ENCODE measurements at places on chromosomes 3 and 15. TPM values are rescaled to one million over a fixed set of nuclear protein-coding genes. Genes with fewer than 3 reads are reported as not detected.

DNA sequence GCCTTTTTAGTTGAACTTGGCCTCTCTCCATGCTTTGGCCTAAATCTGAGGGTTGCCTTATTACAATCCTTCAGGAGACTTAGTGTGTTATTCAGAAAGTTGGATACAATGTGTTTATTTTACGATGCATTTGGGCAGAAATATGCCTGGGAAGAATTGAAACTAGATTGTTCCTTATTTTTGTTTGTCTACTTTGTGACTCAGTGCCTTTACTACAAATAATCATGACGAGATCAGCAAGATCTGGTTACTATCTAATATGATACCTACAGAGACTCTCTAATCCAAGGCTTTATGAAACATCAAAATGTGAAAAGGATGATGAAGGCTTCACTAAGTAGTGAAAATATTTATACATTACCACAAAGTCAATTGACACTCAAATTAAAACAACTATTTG is 82.2 kb downstream of the RBMS3 start:
- no peaks in the 10 kb centered on the region for H3K4me1 ChIP-seq
- peaks cover 3% of the 10 kb centered on the region for H3K27me3 ChIP-seq
- DNase-seq, result no peak
- H3K27ac ChIP-seq, result no peak overlapping the region
- H3K36me3 ChIP-seq, result no peaks in the 10 kb centered on the region

- peaks cover 3% of the 10 kb centered on the region for H3K4me1 ChIP-seq
- H3K27ac ChIP-seq, result no peak overlapping the region
- no peaks in the 10 kb centered on the region for H3K36me3 ChIP-seq
- H3K27me3 ChIP-seq, result peaks cover 1% of the 10 kb centered on the region
- DNase-seq, result no peak
Measured at GRCh38 chr3:72017935-72018334, 233.0 kb upstream of the PROK2 start.

- no peak for DNase-seq
- H3K4me1 ChIP-seq, result no peaks in the 10 kb centered on the region
- no peak overlapping the region for H3K27ac ChIP-seq
- H3K4me3 ChIP-seq, result no peak overlapping the region
Measured at GRCh38 chr3:39013289-39013688, 38.5 kb downstream of the SCN11A start.

DNA sequence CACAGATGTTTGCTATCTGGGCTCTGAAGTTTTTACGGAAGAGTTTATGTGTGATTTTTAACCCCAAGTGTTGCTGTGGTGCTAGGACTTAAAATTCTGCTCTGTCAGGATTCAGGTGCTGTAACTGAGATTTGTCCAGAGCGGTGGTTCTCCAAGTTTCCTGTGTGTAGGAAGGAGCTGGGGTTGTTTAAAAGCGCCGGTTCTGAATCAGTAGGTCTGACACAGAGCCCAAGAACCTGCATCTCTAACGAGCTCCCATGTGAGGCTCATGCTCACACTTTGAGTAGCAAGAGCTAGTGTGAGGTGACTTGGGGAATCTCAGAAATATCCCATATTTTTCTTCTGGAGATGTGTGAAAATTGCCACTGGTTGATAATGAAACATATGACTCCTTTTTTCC is 325.5 kb downstream of the SATB1 start:
- no peak for DNase-seq
- H3K27me3 ChIP-seq, result peaks cover 3% of the 10 kb centered on the region
- H3K4me3 ChIP-seq, result peak overlapping the region; percentile 10

- no peak for DNase-seq
- peaks cover 2% of the 10 kb centered on the region for H3K4me1 ChIP-seq
- no peak overlapping the region for H3K27ac ChIP-seq
- no peak overlapping the region for H3K4me3 ChIP-seq
- no peaks in the 10 kb centered on the region for H3K36me3 ChIP-seq
- H3K27me3 ChIP-seq, result peaks cover 9% of the 10 kb centered on the region
Measured at GRCh38 chr3:9863058-9863772, 16.8 kb downstream of the CIDEC start.

GRCh38 chr3:135927155-135927554 is 38.4 kb upstream of the PPP2R3A start:
- H3K4me3 ChIP-seq, result no peak overlapping the region
- no peak overlapping the region for H3K27ac ChIP-seq
- no peaks in the 10 kb centered on the region for H3K4me1 ChIP-seq
- no peak for DNase-seq
- peaks cover 4% of the 10 kb centered on the region for H3K27me3 ChIP-seq

DNA sequence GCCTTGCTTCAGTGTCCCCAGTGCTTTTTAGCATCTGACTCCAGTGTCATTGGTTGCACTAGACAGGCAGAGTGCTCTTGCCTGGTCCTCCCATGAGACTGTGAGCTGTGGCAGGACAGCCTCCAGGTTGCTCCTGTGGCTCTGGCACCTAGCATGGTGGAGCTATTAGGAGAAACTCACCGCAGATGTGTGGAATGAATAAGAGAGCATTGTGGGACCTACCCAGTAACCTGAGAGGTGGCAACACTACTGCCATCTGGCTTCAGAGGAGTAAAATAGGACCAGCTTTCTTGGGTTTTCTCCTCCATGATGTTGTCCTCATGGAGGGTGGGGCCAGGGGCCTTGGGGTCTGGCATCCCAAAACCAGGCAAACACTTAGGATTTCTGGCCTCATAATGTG is 183.6 kb downstream of the EPHB1 start:
- no peaks in the 10 kb centered on the region for H3K4me1 ChIP-seq
- H3K36me3 ChIP-seq, result no peaks in the 10 kb centered on the region
- H3K4me3 ChIP-seq, result no peak overlapping the region

- DNase-seq, result peak; percentile 75
- no peaks in the 10 kb centered on the region for H3K27me3 ChIP-seq
- no peaks in the 10 kb centered on the region for H3K36me3 ChIP-seq
- H3K4me3 ChIP-seq, result no peak overlapping the region
- H3K27ac ChIP-seq, result no peak overlapping the region
- peaks cover 23% of the 10 kb centered on the region for H3K4me1 ChIP-seq
Measured at GRCh38 chr3:112405845-112406244, 72.9 kb downstream of the CD200 start.

- H3K4me1 ChIP-seq, result no peaks in the 10 kb centered on the region
- no peaks in the 10 kb centered on the region for H3K36me3 ChIP-seq
- no peak for DNase-seq
- peaks cover 4% of the 10 kb centered on the region for H3K27me3 ChIP-seq
- no peak overlapping the region for H3K27ac ChIP-seq
Measured at GRCh38 chr3:159865041-159865579, 123.5 kb upstream of the IL12A start.

DNA sequence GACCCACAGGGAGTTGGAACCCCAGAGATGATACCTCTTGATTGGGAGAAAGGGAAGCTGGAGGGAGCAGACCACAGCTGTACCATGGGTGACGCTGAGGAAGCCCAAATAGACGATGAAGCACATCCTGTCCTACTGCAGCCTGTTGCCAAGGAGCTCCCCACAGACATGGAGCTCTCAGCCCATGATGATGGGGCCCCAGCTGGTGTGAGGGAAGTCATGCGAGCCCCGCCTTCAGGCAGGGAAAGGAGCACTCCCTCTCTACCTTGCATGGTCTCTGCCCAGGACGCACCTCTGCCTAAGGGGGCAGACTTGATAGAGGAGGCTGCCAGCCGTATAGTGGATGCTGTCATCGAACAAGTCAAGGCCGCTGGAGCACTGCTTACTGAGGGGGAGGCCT is 201.1 kb downstream of the AKAP13 start:
- peaks cover 30% of the 10 kb centered on the region for H3K36me3 ChIP-seq
- peaks cover 68% of the 10 kb centered on the region for H3K4me1 ChIP-seq
- H3K27ac ChIP-seq, result peak overlapping the region; percentile 85
- peak overlapping the region; percentile 71 for H3K4me3 ChIP-seq

- peaks cover 27% of the 10 kb centered on the region for H3K4me1 ChIP-seq
- H3K27ac ChIP-seq, result no peak overlapping the region
- peaks cover 53% of the 10 kb centered on the region for H3K36me3 ChIP-seq
- no peaks in the 10 kb centered on the region for H3K27me3 ChIP-seq
- DNase-seq, result no peak
Measured at GRCh38 chr3:13389378-13389777, 30.7 kb downstream of the NUP210 start.

GRCh38 chr3:157160658-157161424 is 894 bp upstream of the CCNL1 start:
- peak overlapping the region; percentile 99 for H3K27ac ChIP-seq
- peaks cover 38% of the 10 kb centered on the region for H3K4me1 ChIP-seq
- H3K4me3 ChIP-seq, result peak overlapping the region; percentile 93
- H3K27me3 ChIP-seq, result no peaks in the 10 kb centered on the region
- H3K36me3 ChIP-seq, result peaks cover 50% of the 10 kb centered on the region
- peak; percentile 73 for DNase-seq

- no peaks in the 10 kb centered on the region for H3K4me1 ChIP-seq
- no peaks in the 10 kb centered on the region for H3K36me3 ChIP-seq
- H3K27me3 ChIP-seq, result peaks cover 16% of the 10 kb centered on the region
- H3K27ac ChIP-seq, result no peak overlapping the region
Measured at GRCh38 chr15:61035311-61035710, 193.8 kb downstream of the RORA start.

GRCh38 chr15:80250614-80251427 is 1.2 kb downstream of the CTXND1 start:
- no peak overlapping the region for H3K27ac ChIP-seq
- peaks cover 6% of the 10 kb centered on the region for H3K4me1 ChIP-seq
- H3K27me3 ChIP-seq, result peaks cover 47% of the 10 kb centered on the region

- peaks cover 7% of the 10 kb centered on the region for H3K36me3 ChIP-seq
- no peak overlapping the region for H3K27ac ChIP-seq
- H3K27me3 ChIP-seq, result peaks cover 3% of the 10 kb centered on the region
Measured at GRCh38 chr3:105394177-105394576, 27.5 kb downstream of the ALCAM start.

DNA sequence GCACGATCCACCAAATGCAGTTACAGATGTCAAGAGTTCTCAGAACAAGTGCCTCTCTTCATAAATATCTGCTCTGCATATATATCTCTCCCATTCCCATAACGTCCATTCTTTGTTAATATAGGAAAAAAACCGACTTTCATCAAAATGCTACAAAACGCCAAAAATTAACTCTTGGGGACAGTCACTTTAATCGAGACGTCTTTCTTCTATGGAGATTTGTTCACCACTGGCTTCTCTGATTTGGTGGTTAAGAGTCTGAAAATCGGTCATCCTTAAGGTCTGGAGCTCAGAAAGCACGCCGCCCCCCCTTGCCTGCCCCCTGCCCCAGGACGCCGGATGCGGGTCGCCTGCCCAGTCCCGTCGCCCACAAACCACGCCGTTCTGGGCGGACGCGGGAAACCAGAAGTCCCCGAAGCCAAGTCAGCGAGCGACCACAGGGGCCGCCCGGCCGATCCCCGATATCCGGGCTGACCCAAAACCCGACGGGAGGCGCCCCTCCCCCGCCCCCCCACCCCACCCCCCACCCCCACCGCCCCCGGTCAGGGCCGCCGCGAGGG is 252.7 kb downstream of the TJP1 start:
- peak overlapping the region; percentile 40 for H3K4me3 ChIP-seq
- no peak for DNase-seq
- no peaks in the 10 kb centered on the region for H3K36me3 ChIP-seq
- H3K27ac ChIP-seq, result no peak overlapping the region
- peaks cover 57% of the 10 kb centered on the region for H3K27me3 ChIP-seq
- peaks cover 10% of the 10 kb centered on the region for H3K4me1 ChIP-seq

GRCh38 chr3:48716508-48716981 is 476 bp downstream of the IP6K2 start:
- H3K4me1 ChIP-seq, result peaks cover 34% of the 10 kb centered on the region
- no peaks in the 10 kb centered on the region for H3K27me3 ChIP-seq
- H3K27ac ChIP-seq, result peak overlapping the region; percentile 90
- peak; percentile 48 for DNase-seq

GRCh38 chr3:48928679-48929078 is 10.0 kb downstream of the ARIH2 start:
- H3K27ac ChIP-seq, result peak overlapping the region; percentile 80
- DNase-seq, result no peak
- H3K27me3 ChIP-seq, result no peaks in the 10 kb centered on the region
- H3K4me1 ChIP-seq, result peaks cover 65% of the 10 kb centered on the region

DNA sequence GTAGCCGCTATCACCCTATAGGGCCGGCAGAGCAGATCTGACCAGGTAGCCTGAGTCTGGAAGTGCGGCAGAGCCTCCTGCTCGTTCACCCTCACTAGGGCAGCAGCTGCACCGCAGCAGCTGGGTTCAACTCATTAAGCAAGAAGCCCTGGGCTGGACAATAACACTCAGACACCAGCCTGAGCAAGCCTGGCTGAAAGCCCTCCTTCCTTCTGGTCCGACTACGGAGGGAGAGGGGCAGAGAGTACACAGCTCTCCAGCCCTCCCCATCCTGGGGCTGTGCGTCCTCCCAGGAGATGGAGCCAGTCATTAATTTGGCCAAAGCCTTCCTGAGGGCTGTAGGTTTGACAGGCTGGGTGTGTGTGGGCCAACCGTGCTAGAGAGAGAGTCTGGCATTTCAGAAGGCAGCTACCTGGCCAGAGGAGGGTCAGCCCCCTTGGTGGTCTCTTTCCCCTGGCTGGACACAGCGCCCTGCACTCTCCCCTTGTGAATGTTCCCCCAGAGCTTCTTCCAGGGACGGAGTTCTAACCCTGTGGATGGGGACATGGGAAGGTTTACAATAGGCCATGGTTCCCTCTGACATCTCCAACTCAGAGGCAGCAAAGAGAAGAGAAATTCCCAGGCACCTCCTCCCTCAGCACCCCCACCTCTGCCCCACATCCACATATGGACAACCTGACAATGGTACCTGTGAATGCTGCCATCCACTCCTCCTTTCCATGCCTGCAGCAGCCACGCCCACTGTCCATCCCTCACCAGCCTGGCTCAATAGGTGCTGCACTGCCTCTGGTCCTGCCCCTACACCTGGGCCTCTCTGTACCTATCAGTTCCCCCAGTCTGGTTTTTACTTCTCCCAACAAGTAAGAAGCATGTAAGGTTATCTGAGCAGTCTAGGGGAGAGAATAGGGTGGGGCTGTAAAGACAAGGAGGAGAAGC is 6.5 kb downstream of the CHRNB4 start:
- no peak overlapping the region for H3K4me3 ChIP-seq
- H3K4me1 ChIP-seq, result no peaks in the 10 kb centered on the region
- peaks cover 6% of the 10 kb centered on the region for H3K27me3 ChIP-seq
- H3K36me3 ChIP-seq, result no peaks in the 10 kb centered on the region

GP9 gene
- total RNA-seq, result not detected

SNTN gene
- not detected for total RNA-seq

GLDN gene
- not detected for total RNA-seq

MYL3 gene
- total RNA-seq, result not detected

UCN2 gene
- total RNA-seq, result not detected

ONECUT1 gene
- not detected for total RNA-seq

GP5 gene
- 0.64 TPM for total RNA-seq
